ENCODE measurements at places on chromosomes 16 and 17.

- DNase-seq, result peak; percentile 22
These were observed 1.5 kb downstream of the XPO6 start for GRCh38 chr16:28210264-28210663.

DNA sequence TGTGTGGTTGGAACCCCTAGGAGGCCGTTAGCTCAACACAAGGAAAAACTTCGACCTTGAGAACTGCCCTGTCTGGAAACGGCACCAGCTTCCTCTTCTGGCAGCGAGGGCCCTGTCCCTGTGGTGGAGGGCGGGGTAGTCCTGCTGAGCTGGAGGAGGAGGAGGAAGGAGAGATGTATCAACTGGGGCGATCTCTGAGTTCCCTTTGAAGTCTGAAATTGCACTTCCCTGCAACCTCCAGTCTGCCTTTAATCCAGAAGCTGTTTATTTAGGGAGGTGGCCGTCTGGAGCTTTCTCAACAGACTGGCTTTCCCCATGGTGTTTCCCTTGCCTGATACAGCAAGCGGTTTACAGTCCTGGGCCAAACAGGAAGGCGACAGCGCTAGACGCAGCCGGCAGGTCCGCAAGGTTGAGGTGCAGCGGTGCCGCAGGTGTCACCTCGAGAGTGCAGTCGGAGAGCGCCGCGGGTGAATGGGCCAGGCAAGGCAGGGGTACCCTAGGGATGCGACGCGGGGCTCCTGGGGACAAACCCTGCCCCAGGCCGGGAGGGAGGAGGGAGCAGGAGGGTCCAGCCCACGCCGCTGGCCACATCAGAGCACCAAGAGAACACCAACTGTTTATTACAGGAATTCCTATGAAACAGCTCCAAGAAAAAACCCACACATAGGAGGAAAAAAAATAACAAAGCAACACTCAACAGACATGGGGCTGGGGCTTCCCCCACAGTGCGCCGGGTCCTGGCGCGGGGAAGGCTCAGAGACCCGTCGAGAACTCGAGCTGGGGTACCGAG lies 11.4 kb upstream of the MRPS23 start:
- peak; percentile 70 for DNase-seq

- no peak for DNase-seq
These were observed 25.1 kb upstream of the SUPT4H1 start for GRCh38 chr17:58377093-58377601.

- DNase-seq, result no peak
These were observed 16.7 kb downstream of the CCDC40 start for GRCh38 chr17:80053102-80053501.

- no peak for DNase-seq
These were observed 41.3 kb downstream of the SLC47A1 start for GRCh38 chr17:19574956-19575355.

DNA sequence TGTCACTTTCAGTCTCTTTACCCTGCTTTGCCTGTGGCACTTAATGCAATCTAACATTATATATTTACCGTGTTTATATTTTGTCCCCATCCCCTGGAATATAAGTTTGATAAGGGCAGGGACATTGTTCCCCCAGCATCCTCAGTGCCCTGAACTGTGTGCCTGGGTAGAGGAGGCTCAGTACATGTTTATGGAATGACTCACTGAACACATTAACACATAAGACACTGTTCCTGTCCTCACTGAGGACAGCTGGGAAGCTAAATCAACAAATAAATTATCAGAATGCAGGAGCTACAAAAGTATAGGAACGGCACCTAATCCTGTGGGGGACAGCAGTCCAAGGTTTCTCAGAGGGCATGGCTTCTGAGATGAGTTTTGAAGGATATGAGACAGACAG lies 27.8 kb downstream of the GRIN2A start:
- DNase-seq, result no peak

DNA sequence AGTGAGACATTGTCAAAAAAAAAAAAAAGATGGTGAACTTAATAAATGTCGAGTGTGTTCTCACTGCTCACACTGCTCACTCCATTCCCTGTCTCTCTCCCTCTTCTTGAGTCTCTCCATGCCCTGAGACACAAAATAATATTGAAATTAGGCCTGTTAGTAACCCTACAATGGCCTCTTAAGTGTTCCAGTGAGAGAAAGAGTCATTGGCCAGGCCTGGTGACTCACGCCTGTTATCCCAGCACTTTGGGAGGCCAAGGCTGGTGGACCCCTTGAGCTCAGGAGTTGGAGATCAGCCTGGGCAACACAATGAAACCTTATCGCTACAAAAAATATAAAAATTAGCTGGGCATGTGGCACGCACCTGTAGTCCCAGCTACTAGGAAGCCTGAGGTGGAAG lies 16.2 kb upstream of the CSF3 start:
- no peak for DNase-seq

- DNase-seq, result no peak
These were observed 15.1 kb upstream of the GLG1 start for GRCh38 chr16:74622005-74622404.

- no peak for DNase-seq
These were observed 2.5 kb downstream of the UBE2I start for GRCh38 chr16:1311738-1312466.
